ENCODE measurements at places on chromosomes 12 and 14.

DNA sequence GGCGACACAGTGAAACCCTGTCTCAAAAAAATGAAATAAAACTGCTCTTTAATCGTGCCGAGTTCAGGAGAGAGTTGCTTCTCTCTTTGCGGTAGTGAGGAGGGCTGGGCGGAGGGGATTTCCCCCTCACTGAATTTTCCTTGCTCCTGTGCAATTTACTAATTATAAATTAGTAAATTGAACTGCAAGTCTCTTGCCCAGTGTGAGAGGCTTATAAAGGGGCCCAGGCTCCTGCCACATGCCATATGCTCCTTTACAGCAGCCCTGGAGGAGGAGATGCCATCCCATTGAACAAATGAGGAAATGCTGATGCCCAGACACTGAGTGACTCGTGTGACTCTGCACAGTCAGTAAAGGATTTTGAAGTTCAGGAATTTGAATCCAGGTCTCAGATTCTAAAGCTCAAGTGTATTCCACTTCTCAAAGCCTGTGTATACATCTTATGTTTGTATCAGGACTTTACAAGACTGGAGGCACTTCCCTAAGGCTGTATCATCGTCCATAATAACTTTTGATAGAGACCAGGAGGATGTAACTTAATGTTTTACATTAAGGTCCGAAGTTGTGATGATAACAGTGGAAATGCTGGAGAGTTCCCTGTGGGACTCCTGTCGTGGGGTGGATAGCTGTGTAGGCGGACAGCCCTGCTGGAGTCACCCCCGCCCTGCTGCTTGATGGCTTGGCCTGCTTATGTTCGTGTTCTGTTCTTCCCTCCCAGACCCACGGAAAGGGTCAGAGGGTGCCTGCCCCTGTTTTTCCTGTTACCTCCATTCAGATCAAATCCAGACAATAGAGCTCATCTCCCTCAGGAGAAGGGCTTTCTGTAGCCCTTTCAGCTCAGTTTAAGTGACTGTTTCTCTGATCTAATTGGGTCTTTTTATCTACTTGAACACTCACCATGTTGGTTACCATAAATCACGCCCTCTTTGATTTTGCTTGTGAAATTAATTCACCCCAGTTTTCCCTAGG is 13.9 kb downstream of the PELI2 start:
- DNase-seq = no peak

GRCh38 chr12:109347589-109347988 is at the start of gene MYO1H:
Gene MYO1H, plus strand, starts transcription at chr12:109347900. Its CDS starts 61 bp downstream, at chr12:109347961.
- no peak for DNase-seq

- DNase-seq = no peak
Measured at GRCh38 chr12:100171248-100171647, 28.6 kb upstream of the BLTP3B start.

DNA sequence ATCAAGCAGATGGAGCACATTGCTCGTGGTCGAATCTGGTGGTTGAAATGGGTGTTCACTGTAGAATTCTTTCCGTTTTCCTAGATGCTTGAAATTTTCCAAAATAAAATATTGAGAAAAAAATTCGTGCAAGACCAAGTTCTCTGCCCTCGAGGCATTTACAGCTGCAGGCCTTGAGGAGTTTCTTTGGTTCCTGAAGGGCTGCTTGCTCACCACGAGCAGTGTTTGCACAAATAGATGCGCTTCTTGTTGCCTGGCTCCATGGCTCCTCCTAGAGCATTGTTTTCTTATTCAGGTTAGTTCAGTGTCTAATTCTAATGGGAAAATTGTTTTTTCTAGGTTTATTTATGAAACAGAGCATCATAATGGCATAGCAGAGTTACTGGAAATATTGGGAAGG is 74.5 kb upstream of the DYNC1H1 start:
- DNase-seq = no peak

DNA sequence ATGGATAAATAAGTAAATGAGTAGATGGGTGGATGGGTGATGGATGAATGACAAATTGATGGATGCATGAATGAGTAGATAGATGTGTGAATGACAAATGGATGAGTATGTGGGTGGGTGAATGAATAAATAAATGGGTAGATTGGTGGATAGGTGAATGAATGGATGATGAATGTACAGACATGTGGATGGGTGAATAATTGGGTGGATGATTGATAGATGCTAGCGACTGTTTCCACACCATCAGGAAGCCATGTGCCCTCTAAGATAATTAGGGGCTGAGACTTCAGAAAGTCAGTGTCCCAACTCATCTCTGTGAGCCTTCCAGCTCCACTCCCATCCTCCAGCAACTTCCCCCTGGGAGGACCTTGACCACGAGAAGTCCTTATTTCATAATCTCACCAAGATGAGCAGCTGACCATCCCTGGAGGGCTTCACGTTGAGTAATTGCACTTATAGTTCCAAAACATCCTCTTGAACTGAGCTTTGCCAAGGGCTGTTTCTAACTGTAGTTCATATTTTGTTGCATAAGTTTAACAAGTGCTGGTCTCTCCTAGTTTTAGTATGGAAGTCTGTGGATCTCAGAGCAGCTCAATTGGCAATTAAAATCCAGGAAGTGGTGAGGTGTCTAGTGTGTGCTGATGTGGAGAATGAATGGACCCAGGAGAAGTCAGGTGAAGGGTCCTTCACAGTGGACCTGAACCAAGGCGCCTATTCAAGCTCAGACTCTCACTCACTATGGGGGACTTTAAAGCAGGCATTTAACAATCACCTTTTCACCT is 295.7 kb downstream of the ADGRD1 start:
- no peak for DNase-seq

DNA sequence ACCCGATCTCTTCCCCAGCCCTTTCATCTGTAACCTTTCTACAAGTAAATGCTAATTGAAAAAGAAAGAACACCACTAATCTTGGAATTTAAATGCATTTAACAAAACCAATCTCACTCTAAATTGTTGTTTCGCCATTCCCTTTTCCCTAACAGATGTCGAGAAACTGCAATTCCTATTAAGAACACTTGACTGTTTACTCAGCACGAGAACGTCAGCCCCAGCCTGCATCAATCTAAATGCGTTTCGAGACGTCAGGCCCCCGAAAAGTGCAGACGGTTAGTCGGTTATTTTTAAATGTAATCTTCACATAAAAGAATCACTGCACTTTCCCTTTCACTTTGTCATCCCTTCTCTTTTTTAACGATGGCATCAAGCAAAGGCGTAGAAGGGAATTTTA is 837.6 kb downstream of the VRK1 start:
- peak; percentile 22 for DNase-seq

Data from stimulated activated CD4-positive, alpha-beta T cell treated with anti-CD3 and anti-CD28 coated beads, Interleukin-2, amount 100 ng/mL, for 4 hours (primary cell).